ENCODE measurements at places on chromosomes 12 and 14.

DNA sequence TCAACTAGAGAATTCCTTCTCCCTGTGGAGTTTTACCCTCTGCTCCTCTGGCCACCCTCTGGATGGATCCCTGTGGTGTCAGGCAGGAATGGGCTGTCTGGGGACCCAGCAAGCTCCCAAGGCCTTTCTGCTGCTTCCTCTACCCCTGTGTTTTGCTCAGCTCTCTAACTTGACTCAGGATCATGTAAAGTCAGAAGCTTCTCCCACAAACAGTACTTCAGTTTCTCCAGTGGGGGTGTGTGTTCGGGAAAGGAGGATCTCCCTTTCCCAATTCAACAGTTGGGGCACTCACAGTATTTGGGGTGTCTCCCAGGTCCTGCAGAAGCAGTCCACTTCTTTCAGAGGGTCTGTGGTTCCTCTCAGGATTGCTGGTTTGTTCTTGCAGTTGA, 162.4 kb upstream of the NUDT4 start:
- ATAC-seq: no peak

DNA sequence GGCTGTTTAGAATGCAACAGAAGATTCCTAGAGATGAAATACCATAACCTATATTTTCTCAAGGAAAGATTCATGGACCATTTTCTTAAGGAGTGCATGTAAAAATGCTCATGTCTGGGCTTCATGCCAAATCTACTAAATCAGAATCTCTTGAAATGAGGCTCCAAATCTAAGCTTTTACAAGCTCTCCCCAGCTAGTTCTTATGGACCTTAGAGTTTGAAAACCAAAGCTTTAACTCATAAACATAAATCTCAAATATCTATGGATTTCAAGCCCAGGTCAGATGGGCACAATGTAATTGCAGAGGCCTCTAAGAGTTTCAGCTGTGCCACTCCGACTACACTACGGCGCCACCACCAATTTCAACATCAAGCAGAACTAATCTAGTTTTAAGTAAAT, 117.3 kb upstream of the CAND1 start:
- ATAC-seq: no peak

GRCh38 chr12:121232163-121232562, 22.2 kb downstream of the P2RX4 start:
- ATAC-seq: no peak

GRCh38 chr12:64696080-64696741, 63.0 kb downstream of the GNS start:
- ATAC-seq: no peak

DNA sequence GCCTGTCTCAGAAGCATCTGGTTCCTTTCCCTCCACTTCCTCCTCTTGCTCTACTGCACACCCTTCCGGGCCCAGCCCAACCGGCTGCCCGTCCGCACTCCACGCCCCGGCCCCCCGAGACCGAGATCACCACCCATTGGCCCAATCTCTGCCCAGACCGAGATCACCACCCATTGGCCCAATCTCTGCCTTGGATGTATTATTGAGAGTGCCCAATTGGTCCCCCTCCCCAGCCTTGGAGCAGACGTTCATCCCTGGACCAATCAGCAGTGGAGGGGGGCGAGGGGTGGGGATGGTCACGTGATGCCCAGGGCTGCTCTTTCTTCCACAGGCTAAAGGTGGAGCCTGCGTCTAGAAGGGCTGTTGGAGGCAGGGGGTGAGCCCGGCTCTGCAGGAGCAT, 75.6 kb upstream of the TMEM132C start:
- no peak for ATAC-seq

DNA sequence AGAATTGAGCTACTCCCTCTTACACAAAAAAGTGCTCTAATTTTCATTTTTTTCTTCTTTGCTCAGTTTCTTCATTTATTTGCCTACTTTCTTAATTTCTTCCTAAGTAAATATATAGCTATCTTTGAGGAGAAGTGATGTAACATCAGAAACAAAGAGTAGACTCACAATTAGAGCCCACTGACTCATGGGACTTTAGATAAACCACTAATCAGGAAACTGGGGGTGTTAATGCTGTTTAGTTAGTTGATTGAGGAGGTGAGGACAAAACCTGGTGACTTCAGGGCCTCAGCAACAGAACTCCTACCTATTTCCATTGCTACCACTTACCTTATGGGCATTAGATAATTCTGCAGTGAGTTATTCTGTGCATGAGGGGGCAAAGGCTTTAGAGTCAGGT, 151.7 kb downstream of the MON2 start:
- peak; percentile 35 for ATAC-seq

DNA sequence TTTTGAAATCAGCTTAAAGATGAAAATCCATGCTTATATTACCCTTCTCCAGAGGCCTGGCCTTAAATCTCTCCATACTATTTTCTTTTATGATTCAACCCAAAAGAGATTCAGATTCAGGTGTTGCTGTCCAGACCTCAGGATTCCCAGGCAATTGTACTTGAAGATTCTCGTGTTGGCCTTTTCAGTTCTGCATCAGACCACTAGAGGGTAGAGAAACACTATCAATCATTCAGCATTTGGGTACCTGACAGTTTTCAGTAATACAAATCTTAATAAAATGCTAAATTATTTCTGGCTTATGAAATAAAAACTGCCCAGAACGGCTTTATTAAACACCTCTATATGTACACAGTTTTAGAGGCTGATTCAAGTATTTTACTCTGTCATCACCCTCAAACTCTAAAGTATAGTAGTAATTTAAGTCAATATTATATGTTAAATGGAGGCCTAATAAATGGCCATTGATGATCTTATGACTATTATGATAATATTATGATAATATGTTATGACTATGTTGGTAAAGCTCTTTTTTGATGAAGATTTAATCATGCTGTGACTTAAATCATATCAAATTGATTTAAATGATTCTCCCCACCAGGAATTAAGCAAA, 301.1 kb downstream of the DUSP6 start:
- ATAC-seq: peak; percentile 46

- ATAC-seq: no peak
Measured at GRCh38 chr14:50489851-50490250, 42.5 kb downstream of the MAP4K5 start.

- no peak for ATAC-seq
Measured at GRCh38 chr12:129877411-129877810, 26.4 kb downstream of the TMEM132D start.

- ATAC-seq: no peak
Measured at GRCh38 chr12:72346363-72346944, 74.3 kb downstream of the TRHDE start.

- ATAC-seq: no peak
Measured at GRCh38 chr12:54997929-54998522, 13.5 kb upstream of the TESPA1 start.

GRCh38 chr12:3219233-3219632, 142.1 kb downstream of the TSPAN9 start:
- ATAC-seq: no peak

- no peak for ATAC-seq
Measured at GRCh38 chr12:122844366-122844971, 9.2 kb downstream of the HIP1R start.

- ATAC-seq: no peak
Measured at GRCh38 chr14:85701763-85702162, 171.8 kb downstream of the FLRT2 start.

GRCh38 chr14:59293935-59294661, 105.6 kb downstream of the DAAM1 start:
- no peak for ATAC-seq

GRCh38 chr14:65854215-65854614, 441.7 kb downstream of the FUT8 start:
- ATAC-seq: no peak

- ATAC-seq: no peak
Measured at GRCh38 chr12:15044471-15044870, 71.6 kb downstream of the PDE6H start.

Measured in activated CD4-positive, CD25-positive, alpha-beta regulatory T cell treated with anti-CD3 and anti-CD28 coated beads, Interleukin-2, amount 50 U/mL, for 24 hours (primary cell).